ENCODE measurements at places on chromosomes 11 and 22. TPM values are rescaled to one million over a fixed set of nuclear protein-coding genes. Genes with fewer than 3 reads are reported as not detected.

SMTNL1 gene
- not detected for total RNA-seq

PLAAT2 gene
- total RNA-seq = 0.46 TPM

SEZ6L gene
- total RNA-seq = not detected

RIMBP3B gene
- total RNA-seq = 0.71 TPM

SLC22A9 gene
- not detected for total RNA-seq

TMEM191C gene
- total RNA-seq = 1.4 TPM

MRGPRX3 gene
- not detected for total RNA-seq

ZNF70 gene
- 0.92 TPM for total RNA-seq

RFPL3 gene
- not detected for total RNA-seq

ABCC8 gene
- 9.5 TPM for total RNA-seq

CADM1 gene
- total RNA-seq = 22.2 TPM

SERPIND1 gene
- total RNA-seq = not detected

MIAT gene
- total RNA-seq = 0.27 TPM

INTS4 gene
- total RNA-seq = 18.3 TPM

KLHDC7B gene
- not detected for total RNA-seq

FOLH1 gene
- not detected for total RNA-seq

PTPRCAP gene
- 0.72 TPM for total RNA-seq

ZFPL1 gene
- 32.9 TPM for total RNA-seq

ART1 gene
- not detected for total RNA-seq

PRODH gene
- total RNA-seq = 1.4 TPM

OR2AG2 gene
- not detected for total RNA-seq

MACROD1 gene
- 13.6 TPM for total RNA-seq

PRG2 gene
- total RNA-seq = not detected

SDHD gene
- total RNA-seq = 68.5 TPM

All from A549 treated with Mapracorat at 1 μM for 4 hours (cell line).